OCI-M1 (cell line): ENCODE measurements at places on chromosomes 6 and 20.

DNA sequence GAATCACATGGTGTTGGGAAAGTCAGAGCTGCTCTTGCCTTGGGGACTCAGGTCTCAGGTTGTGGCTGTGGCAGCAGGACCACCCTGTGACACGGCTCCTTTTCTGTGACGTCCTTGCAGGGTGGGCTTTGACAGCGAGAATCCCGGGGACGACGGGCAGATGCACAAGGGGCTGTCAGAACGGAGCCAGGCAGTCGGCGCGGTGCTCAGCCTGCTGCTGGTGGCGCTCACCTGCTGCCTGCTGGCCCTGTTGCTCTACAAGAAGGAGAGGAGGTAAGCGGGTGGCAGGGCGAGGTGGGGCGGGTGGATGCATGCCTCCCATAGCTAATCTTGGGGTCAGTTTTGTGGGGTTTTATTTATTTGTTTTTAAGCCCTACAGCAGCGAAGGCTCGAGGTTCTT lies 19.2 kb upstream of the SLC22A1 start:
- no peak for DNase-seq

GRCh38 chr20:35774391-35774790 lies 2.6 kb downstream of the PHF20 start:
- DNase-seq = no peak

DNA sequence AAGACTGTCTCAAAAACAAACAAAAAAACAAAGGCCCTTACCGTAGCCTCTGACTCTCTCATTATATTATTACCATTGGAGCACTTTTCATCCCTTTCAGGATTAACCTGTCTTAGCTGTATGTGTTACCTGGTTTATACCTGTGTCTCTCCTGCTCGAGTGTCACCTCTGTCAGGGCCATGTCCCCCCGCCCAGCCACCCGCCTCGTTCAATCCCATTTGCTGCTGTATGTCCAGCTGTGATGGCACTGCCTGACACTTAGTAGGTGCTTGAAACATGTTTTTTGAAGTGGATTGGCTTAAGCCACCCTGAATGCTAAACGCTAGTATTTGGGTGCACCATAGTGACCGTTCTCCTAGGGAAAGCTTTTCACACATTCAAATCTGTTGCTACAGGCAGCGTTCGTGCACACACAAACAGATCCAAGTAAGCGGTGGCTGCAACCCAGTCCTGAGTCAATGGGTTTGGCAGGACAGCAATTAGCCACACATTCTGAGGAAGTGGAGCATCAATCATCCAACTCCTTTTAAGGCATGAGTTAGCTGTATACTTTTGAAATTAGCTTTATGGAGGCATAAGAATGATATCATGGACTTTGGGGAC lies 98.9 kb upstream of the ZNF217 start:
- no peak for DNase-seq

GRCh38 chr20:50821994-50822393 lies 27.1 kb downstream of the BCAS4 start:
- no peak for DNase-seq

- DNase-seq = peak; percentile 56
Measured at GRCh38 chr6:25652007-25652515, at the start of gene SCGN. Gene SCGN, plus strand, starts transcription at chr6:25652215. Its CDS starts 189 bp downstream, at chr6:25652404.

GRCh38 chr6:144898052-144898689 lies 613.0 kb downstream of the UTRN start:
- no peak for DNase-seq

DNA sequence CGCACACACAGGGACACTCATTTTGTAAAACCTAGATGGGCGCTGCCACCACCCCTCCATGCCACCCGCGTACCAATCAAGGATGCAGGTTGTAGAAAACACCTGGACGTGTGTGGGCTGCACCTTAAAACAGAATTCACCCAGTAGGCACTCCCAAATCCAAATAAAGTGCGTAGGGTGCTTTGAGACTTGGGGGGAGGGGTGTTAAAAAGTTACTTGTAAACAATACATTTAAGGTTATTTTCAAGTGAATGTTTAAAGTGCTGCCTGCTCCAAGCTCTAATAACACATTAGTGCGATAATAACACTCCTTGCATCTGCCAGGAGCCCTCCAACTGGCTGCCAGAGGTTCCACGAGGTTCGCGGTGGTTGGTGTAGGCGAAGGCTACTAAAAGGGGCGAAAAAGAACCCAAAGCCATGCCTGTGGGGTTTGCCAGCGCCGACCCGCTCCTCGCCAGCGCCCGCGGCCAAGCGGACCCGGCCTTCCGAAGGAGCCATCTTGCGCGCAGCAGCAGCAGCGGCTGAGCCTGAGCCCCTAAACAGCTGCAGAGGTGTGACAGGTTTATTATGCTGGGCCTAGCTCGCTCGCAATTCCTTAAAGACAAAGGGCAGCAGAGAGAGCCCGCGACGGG lies 11.5 kb downstream of the FOXC1 start:
- DNase-seq = no peak

- DNase-seq = peak; percentile 35
Measured at GRCh38 chr20:12056839-12057238, 139.1 kb downstream of the BTBD3 start.

GRCh38 chr6:144485531-144485930 lies 200.4 kb downstream of the UTRN start:
- no peak for DNase-seq

GRCh38 chr20:51862796-51863195 lies 60.5 kb upstream of the SALL4 start:
- DNase-seq = no peak

GRCh38 chr20:63656451-63656850 lies 1.7 kb upstream of the RTEL1 start:
- no peak for DNase-seq

DNA sequence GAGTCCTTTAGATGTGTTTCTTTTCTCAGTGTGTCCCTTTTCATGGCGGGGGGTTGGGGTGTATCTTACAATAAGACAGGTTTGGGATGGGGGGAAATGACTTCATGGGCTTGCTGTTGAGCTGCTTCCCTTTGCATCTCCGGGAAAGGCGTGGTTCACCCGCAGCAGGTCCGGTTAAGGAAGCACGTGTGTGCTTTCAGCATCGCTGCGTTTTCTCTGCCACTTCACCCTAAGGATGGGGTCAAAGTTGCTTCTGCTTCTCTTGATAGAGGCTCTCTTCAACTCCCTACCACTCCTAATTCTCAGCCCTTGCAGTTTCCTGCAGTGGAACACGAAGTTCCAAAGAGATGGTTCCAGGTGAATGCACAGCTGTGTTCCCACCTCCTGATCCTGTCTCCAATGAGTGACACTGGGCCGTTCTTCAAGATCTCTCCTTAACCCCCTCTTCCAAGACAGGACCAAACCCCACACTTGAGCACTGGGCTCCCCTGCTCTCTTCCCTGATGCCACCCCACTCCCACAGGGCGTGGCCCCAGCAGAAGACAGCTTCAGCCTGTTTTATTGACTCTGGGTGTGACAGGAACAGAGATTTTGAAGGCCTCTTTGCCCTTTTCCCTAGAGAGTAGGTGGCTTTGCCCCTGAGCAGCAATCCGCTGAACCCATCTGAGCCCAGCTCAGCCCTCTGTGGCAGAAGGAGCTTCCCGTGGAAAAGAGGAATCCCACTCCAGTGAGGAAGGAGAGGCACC lies 85.2 kb downstream of the PLEKHG1 start:
- DNase-seq = no peak

DNA sequence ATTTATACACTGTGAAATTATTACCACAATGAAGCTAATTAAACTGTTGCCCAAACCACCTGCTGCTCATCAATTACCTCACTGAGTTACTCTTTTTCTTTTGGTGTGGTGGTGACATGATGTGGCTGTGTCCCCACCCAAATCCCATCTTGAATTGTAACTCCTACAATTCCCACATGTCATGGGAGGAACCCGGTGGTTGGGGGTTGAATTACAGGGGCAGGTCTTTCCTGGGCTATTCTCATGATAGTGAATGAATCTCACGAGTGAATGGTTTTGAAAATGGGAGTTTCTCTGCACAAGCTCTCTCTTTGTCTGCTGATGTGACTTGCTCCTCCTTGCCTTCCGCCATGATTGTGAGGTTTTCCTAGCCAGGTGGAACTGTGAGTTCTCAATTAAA lies 145.0 kb downstream of the LRRC1 start:
- no peak for DNase-seq

DNA sequence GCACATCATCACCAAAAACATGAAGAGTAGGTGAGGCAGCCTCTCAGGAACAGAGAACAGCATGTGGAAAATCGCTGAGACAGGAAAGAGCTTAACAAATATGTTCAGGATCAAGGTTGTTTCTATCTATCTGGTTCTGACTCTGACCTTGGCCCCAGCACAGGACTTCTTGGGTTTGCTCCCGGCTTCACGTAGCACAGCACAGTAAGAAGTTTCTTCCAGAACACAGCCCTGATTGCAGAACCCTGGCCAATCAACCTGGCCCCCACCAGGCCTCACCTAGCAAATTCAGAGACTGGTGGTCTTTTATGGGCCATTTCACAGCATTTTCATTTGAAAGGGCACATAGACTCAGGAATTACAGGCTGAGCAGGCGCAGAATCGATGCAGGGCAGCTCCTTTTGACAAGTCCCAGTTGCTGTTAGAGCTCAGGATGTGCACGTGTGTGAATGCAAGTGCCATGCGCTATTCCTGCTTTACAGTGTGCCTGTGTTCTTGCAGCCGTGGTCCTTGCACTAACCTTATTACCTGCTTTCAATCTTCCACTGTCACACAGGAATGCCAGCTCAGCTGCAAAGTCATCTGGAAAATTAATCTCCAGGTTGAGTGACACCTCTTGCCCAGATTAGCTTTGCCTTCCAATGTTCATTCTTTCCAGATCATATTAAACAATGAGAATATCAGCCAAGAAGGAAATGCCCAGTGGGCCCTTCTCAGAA lies 100.5 kb upstream of the SLC2A12 start:
- DNase-seq = no peak

- no peak for DNase-seq
Measured at GRCh38 chr6:84263557-84263956, 36.1 kb upstream of the CEP162 start.

GRCh38 chr20:36975099-36975818 lies 23.8 kb upstream of the SAMHD1 start:
- no peak for DNase-seq

GRCh38 chr6:129508477-129509145 lies 201.4 kb downstream of the ARHGAP18 start:
- DNase-seq = peak; percentile 42

DNA sequence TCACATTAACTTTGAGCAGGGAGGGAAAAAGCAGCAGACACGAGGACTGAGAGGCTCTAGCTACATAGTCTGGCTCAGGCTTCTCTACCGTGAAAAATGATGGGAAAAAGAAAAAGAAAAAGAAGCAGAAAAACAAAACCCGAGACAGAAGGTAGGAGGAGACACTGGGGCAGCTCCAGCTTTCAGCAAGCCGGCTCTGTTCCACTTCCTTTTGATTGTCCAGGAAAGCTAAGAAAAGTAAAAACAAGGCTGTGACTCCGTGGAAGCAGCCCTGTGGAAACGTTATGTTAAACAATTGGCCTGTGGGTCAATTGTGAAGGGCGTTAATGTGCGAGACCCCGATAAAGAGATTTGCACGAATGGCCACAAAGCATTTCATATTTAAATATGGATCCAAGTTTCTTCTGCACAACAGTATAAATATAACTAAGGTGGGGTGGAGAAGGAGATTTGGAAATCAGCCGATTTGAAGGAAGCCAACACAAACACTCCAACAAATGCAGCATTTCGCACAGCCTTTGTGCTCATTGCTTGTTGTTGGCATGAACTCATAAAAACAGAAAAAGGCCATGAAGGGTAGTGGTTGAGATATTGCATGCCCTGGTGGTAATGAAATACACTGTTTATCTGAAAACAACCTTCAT lies 236.9 kb upstream of the JAG1 start:
- no peak for DNase-seq
